ENCODE measurements at places on chromosomes 7 and 10.

GRCh38 chr7:47088329-47089067, 493.4 kb downstream of the TNS3 start:
- peak; percentile 45 for DNase-seq

GRCh38 chr7:65441010-65441409, 67.4 kb downstream of the ZNF92 start:
- no peak for DNase-seq

GRCh38 chr7:138618933-138619332, 82.2 kb downstream of the SVOPL start:
- DNase-seq, result no peak

DNA sequence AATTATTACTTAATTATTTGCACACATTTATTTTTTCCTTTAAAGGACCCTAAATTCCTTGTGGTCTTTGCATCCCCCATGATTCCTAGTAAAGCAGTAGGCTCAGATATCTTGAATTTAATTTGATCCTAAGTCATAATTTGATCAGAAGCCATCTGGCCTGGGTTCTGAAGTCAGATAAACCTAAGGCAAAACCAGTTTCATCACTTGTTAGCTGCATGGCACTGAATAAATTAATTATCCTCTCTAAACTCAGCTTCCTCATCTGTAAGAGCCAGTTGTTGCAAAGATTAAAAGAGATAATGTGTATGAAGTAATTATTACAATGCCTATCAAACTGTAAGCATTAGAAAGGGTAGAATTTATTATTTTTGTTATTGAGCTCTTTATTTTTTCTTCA, 293.1 kb downstream of the GRM8 start:
- DNase-seq, result no peak

- DNase-seq, result no peak
Measured at GRCh38 chr10:70512149-70512639, 33.6 kb downstream of the PALD1 start.

- DNase-seq, result no peak
Measured at GRCh38 chr7:32163896-32164295, 93.7 kb upstream of the PDE1C start.

DNA sequence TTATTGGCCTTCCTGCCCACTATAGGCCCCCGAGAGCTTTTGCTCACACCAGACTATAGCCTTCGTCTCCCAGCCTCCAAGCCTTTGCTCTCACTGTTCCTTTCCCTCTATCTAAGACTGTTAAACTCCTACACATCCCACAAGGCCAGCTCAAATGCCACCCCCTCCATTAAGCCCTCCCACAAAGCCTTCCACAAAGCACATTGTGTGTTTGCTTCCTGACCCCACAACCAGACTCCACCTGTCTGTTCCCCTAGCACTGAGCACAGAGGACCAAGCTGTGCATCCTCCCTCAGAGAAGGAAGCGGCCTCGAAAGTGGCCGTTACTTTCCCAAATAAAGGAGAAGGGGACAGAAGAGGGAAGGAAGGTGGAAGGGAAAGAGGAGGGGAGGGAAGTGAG, 1.3 kb downstream of the LOXL4 start:
- no peak for DNase-seq

DNA sequence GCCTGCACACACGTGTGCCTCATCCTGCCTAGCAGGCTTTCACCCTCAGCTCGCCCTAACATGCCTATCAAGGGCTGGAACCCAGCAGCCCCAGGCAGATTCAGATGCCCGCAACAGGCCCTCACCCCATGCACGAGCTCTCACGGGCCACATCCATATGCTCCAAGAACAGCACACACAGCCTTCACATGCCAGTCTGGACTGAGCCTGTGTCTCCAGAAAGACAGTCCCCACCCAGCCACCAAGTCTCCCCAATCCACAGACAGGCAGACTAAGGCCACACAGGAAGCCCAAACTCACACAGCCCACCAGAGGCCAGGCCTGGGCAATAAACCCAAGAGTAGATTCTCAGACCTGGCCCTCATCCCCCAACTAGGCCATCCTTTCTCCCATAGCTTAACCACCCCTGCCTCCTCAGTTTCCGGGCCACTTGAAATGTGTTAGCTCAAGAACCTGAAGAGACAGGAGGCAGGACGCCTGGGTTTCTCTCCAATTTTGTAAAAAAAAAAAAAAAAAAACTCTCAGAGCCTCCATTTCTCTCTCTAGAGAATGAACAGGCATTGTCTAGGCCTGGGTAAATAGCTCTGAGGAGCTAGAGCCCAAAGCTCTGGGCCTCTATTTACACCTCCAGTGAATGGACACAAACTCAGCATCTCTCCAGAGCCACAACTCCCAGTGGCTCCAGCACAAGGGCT, 6.8 kb downstream of the LDB1 start:
- no peak for DNase-seq

- DNase-seq, result no peak
Measured at GRCh38 chr10:103481974-103482531, 3.0 kb upstream of the CALHM3 start.

DNA sequence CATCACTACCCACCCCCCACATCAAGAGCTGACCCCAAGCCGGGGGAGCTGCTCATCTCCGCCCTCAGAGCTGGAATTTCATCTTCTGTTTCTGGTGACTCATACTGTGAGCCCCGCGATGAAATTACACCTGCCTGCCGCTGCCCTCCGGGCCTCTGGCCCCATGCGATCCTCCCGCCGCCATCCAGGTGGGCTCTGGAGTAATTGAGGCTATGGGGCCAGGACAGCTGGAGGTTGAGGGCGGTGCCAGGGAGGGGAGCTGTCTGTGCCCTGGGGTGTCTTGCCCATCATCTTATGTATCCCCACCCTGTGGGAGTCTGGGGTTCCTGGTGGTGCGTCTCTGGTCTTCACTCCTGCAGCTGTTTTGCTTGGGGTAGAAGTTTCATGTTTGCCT, 9.0 kb downstream of the GTF2IRD1 start:
- no peak for DNase-seq

GRCh38 chr10:17206210-17206709, 4.8 kb upstream of the TRDMT1 start:
- no peak for DNase-seq

- DNase-seq, result no peak
Measured at GRCh38 chr7:155692317-155692716, 47.9 kb downstream of the RBM33 start.

DNA sequence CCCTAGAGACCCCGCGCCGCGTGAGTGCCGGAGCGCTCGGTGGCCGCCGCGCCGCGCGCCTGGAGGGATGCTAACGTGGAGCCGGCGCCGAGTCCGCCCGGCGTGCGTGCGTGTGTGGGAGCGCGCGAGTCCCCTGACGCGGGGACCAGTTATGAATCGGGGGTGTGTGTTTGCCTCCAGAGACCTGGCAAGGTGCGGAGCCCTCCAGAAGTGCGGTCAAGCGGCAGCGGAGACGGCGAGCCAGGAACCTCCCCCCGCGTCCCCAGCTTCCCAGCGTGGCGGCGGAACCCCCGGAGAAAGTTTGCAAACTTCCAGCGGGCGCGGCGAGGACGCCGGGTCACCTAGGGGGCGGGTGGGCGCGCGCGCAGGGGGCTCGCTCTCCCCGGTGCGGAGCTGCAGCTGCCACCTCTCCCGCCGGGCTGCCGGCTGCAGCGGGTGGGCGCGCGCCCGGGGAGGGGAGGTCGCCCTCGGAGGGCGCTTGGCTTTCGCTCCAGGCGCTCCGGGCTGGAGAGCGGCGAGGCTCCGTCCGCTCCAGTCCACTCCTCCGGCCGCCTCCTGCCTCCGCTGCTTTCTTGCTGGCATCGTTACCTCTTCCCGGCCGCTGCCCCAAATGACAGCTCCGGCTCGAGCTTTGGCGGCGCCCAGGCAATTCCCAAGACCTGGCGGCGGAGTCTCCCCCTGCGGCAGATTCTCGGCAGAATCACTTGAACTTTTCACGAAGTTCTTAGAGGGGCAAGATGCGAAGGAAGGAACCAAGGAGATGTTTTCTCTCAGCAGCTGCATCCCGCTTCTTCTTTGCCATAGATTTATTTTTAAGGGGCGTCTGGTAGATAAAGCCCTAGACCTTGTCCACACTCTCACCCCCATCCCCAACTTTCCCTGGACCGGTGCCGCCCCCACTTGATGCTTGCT, 2.3 kb upstream of the CREB5 start:
- peak; percentile 46 for DNase-seq

DNA sequence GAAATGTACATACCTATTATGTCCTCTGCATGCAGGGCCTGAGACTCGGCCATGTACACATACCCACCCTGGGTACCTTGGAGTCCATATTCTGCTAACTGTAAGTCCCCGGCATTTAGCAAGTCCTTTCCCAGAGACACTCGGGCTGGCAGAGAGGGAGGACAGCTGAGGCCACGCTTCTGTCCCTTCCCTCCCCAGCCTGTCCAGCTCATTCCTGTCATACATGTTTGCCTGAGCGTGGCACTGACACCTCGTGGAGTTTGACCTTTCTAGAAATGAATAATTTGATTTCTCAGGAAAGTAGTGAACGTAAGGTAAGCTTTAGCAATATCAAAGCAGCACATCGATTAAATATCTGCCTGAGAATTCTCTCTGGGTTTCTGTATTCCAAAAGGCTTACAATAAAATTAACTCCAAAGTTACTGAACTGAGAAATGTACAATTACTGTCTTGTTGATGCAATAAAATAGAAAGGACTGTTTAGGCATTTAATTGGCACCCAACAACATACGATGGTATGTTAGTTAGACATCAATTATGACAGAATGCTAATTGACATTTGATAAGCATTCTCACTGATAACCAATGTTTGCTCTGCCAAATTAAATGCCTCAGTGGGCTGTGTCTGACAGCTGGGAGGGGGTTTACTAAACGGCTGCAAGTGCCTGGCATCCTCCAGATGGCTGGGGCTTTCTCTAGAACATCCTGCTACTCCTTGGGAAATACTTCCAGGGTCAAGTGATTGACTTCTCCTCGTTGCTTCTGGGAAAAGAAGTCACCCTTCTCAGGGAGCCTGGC, 221.2 kb downstream of the CCSER2 start:
- DNase-seq, result no peak

GRCh38 chr7:105086850-105087249, 72.8 kb downstream of the KMT2E start:
- no peak for DNase-seq

- no peak for DNase-seq
Measured at GRCh38 chr10:119061352-119061751, 19.3 kb downstream of the EIF3A start.

DNA sequence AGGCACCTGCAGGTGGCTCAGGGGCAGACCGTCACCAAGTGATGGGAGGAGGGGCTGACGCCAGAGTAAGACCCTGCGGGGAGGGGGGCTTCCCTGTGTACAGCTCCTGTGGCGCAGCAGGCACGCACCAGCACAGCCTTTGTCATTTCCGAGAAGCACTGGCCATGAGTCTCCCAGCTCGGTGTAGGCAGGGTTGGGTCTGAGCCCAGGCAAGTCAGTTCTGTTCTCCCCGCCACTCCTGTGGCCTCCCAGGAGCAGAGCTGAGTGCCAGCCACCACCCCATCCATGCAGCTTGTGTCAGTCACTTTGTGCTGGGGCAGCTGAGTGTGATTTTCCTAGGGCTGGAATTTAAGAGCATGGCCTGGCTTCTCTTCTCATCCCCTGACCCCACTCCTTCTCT, 13.2 kb downstream of the CPSF4 start:
- DNase-seq, result no peak
